Daoy (cell line): ENCODE measurements at places on chromosomes 6 and 20. TPM values are rescaled to one million over a fixed set of nuclear protein-coding genes. Genes with fewer than 3 reads are reported as not detected.

DNA sequence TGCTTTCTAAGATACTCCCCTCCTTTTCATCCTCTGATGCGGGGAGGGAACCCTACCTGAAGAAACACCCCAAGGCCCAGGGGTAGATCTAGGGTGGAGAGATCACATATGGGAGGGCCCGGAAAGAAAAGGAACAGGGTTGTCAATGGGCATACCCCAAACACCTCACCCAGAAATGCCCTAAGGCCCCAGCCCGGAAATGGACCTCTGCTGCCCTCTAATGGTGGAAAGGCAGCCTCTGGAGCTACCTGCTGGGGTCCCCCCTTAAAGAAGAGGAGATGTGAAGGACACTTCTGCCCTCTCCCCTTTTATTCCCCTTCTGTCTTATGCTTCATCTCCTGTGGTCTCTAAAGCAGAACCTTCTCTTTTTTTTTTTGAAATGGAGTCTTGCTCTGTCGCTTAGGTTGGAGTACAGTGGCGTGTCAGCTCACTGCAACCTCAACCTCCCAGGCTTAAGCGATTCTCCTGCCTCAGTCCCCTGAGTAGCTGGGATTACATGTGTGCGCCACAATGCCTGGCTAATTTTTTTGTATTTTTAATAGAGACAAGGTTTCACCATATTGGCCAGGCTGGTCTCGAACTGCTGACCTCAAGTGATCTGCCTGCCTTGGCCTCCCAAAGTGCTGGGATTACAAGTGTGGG lies 458 bp upstream of the ARMC12 start:
- DNase-seq, result peak; percentile 73

- DNase-seq, result peak; percentile 12
These were observed 1.3 kb upstream of the UTRN start for GRCh38 chr6:144283646-144284477.

GRCh38 chr6:12081771-12082170 lies 69.7 kb downstream of the HIVEP1 start:
- no peak for DNase-seq

DNA sequence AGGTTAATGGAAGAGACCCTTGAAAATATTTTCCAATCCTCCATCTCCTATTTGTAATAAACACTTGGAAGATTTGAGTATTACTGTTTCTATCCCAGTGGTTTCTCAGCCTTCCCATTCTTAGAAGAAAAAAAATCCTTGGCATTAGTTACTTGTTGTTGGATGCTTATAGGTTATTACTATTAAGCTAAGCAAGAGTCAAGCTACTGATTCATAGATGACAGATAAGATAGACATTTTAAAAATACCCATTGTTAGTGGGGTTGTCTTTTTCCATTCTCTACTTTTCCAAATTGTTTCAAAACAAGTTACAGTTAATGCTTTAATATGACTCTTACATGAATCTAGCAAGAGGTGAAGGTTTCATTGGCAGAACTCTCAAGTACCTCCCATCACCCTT lies 158.5 kb downstream of the HIVEP2 start:
- no peak for DNase-seq

- DNase-seq, result peak; percentile 33
These were observed 46.9 kb downstream of the OSTM1 start for GRCh38 chr6:108027594-108027993.

- DNase-seq, result no peak
These were observed 983 bp downstream of the RBBP9 start for GRCh38 chr20:18496042-18496441.

DNA sequence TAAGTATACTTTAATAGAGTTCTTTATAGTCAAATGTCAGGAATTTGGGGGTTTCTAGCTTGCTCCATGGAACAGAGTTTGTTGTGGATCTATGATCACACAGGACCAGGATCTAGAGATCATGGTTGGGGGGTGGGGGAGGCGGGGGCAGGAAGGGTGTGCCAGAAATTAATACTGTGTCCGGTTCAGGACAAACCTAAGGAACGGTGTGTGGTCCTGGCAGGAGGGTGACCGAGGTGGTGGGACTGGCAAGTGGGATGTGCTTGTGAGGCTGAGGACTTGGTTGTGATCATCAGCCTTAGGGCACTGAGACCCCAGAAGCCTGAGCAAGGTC lies 27.9 kb downstream of the GSTA3 start:
- DNase-seq, result no peak

Gene TNF
- 1.4 and 4.0 TPM in 2 replicates for total RNA-seq

GRCh38 chr20:11182720-11183119 lies 508.9 kb upstream of the JAG1 start:
- DNase-seq, result no peak
